ENCODE measurements at places on chromosomes 11 and 22.

GRCh38 chr22:47355776-47356510, 593.5 kb downstream of the TBC1D22A start:
- no peak for DNase-seq

GRCh38 chr11:69644962-69645675, 4.2 kb downstream of the CCND1 start:
- DNase-seq, result no peak

DNA sequence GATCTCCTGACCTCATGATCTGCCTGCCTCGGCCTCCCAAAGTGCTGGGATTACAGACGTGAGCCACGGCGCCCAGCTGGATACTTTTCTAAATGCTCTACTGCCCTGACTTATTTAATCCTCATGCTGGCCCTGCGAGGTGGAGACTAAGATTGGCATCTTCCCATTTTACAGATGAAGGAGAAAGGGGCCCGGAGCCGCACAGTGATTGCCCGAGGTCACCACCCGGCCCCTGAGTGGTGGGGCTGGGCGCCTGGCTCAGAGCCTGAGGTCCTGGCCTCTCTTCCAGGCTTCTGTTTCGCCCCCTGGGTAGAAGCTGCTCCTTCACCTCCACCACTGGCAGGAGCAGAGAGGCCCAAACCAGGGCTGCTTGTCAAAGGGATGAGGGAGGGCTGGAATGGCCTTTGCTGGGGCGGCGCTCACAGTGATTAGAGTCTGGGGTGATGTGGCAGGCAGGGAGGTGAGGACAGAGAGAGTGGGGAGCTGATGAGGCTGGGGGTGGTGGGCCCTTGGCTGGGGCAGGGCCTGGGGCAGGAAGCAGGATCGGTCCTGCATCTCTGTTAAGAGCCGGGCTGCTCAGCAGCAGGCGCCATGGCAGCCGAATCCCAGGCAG, 15.4 kb upstream of the MPPED1 start:
- DNase-seq, result no peak

DNA sequence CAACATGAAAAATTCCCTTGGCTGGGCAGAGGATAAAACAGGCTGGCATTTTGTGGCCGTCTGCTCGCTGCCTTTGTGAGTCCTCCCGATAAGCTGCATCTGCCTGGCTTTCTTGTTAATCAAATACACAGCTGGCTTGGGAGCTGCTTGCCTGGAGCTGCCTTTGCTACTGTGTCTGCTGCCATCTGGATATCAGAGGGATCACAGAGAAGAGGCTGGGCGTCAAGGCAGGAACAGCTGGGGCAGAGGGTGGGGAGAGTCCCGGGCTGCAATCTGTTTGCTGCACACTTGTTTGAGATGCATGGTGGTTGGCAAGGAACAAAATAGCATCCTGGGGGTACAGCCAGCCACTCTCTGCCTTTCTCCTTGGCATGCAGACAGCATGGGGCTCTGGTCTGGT, 36.0 kb downstream of the COMMD9 start:
- DNase-seq, result peak; percentile 89

DNA sequence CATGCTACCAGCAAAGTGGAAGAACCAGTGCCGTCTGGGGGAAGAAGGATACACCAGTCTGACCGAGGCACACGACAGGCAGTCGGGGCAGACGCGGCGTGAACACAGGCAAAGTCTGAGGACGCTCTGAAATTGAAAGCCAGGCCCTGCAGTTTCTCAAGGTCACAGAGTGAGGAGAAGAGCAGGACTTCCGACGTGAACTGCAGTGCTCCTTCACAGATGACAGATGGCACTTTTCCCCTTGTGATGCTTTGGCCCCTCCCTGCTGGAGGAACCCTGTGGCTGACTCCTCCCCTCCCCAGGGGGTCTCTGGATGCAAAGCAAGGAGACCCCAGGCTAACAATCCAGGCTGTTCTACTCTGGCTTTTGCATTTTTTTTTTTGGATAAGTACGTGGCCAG, 19.6 kb upstream of the JAM3 start:
- peak; percentile 27 for DNase-seq

- DNase-seq, result no peak
These were observed 54.0 kb downstream of the PLEKHA7 start for GRCh38 chr11:16960250-16960649.

DNA sequence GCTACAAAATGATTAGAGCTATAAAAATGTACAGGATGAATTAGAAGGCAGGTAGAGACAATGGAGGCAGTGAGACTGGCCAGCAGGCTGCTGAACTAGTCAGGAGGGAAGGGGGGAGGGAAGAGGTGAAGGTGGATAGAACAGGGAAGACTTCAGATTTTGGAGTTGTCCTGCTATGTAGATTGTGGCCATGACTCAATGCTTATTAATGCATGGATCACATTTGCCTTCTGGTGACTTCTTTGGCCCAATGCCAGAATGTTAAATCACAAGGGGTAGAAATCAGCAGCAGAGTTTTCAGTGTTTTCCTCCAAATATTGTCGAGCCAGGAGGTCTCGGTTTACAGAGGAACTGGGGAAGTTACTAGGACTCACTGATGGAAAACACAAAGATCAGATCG, 346.6 kb downstream of the AASDHPPT start:
- DNase-seq, result no peak

GRCh38 chr11:68997124-68997994, 15.7 kb downstream of the MRGPRF start:
- DNase-seq, result no peak

GRCh38 chr11:118663902-118664301, 15.5 kb downstream of the TREH start:
- DNase-seq, result no peak

DNA sequence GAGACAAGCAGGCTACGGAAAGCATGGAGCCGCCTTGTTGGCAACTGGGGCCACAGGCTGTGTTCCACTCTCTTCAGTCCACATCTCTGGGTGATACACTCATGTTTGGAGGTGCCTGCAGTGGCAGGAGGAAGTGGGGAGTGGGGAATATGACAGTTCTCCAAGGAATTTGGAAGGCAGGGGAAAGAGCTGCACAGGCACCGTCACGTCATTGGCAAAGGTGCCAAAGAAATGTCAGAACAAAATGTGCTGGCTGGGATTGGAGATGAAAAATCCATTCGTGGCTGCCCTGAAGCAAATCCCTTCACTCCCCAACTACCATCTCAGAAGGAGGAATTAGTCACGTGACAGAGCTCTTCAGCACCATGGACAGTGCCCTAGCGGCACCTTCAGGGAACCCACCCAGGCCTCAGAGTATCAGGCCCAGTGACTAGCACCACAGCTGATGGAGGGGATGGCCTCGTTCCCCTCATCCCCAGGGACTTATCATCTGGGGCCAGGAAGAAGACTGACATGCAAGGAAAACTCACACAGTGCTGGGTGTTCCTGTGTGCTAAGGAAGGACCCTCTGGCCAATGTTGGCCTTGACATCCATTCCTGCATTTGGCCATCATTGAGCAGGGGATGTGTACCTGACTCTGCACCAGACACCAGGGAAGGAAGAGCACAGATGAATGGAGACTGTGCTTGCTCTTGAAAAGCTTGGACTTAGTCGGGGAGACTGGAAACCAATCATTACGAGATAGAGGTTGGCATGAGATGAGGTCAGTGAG, 48.5 kb upstream of the PRDM11 start:
- DNase-seq, result no peak

DNA sequence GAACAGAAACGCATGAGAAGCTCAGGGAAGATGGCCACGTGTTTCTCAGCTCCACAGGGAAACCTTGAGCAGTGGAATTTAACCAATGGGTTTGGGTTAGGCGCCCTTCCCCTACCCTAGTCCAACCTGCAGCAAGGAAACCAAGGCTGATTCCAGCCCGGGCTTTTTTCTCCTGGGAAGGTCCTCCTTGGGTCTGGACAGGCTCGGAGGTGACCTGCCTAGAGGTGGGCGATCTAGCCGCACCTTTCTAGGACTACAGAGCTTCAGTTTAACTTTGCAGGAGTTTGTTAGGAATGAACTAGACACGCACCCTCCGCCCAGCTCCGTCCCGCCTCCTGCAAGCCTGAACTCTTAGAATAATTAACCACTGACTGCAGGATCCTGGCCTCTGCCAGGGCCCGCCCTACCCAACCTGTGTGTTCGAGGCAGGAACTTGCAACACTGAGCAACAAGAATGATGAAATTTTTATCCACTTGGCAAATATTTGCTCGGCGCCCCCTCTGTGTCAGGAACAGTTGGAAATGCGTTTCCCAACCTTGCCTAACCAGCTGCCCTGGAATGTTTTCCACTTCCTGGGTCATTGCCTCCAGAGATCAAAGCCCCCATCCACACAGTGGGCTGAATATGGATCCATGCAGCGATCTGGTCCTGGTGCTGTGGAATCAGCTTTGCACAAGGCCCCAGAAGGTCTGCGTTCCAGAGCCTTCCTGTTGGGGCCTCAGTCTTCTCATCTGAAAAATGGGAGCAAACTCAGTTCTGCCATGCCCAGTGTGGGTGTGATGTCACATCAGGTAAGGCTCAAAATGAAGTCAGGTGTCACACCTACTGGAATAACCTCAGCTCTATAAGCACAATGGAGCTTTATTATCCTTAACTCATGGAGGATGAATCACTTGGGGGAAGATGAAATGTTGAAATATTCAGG, 13.3 kb downstream of the MPST start:
- DNase-seq, result no peak

GRCh38 chr22:50581031-50581949, 1.4 kb downstream of the CHKB start:
- DNase-seq, result no peak

GRCh38 chr11:63745304-63746170, 23.0 kb downstream of the ZFTA start:
- DNase-seq, result no peak

- no peak for DNase-seq
These were observed 99.4 kb upstream of the ZC3H12C start for GRCh38 chr11:109993786-109994185.

GRCh38 chr11:10942620-10943019, 84.8 kb upstream of the ZBED5 start:
- DNase-seq, result no peak

GRCh38 chr11:61164606-61165424, 3.6 kb upstream of the VPS37C start:
- DNase-seq, result no peak

DNA sequence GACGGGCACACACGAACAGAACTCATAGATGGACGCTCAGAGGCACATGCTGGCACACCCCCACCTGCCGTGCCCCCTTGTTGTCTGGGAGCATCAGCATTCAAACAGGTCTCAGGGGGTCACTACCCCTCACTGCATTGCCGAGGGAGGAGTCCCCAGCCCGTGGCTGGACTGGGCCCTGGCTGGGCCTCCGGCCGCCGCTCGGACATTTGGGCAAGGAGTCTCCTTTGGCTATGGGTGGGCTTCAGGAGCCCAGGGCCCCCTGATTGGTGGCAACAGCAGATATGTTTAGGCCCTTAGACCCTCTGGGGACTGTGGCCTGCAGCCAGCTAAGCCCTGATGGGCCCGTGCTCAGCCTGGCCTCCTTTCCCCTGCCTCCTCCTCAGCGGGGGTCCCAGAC, 41.9 kb downstream of the FLRT1 start:
- no peak for DNase-seq

- DNase-seq, result no peak
These were observed 201.8 kb upstream of the E2F8 start for GRCh38 chr11:19442554-19442910.

DNA sequence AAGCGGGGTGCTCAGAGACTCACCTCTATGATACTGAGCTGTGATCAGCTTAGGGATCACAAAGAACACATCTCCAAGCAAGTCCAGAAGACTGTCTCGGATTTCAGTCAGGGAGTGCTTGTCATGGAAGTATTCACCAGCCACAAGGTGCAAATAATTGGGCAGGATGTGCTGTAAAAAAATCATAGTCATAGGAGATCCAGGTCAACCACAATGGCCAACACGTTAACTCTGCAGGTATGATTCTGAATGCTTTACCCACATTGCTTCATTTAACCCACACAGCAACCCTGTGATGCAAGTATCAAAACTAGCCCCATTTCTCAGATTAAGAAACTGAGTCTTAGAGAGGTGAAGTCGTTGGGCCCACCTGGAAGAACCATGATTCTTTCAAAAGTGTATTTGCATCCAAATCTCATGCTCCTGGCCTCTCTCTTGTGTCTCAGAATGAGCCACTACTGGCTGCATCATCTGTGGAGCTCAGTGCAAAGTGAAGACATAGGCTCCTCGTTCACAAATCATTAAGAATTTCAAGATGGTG, 179.3 kb downstream of the BCR start:
- DNase-seq, result no peak

DNA sequence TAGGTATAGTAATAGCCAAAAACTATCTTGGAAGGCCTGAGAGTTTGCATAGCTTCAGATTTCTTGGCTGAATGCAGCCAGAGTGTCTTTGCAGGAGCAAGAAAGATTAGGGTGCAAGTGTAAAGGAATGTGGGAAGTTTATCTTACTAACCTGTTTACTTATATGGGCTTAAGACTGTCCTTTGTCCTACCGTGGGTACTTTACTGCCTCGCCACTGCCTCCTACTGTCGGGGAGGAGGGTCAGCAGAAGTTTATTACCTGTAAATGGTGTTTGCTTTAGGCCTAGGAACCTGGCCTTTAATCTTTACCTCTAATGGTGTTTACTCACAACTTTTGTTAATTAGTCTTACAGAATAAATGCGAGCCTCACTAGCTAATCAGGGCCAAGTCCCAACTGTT, 633.8 kb downstream of the DLG2 start:
- no peak for DNase-seq

DNA sequence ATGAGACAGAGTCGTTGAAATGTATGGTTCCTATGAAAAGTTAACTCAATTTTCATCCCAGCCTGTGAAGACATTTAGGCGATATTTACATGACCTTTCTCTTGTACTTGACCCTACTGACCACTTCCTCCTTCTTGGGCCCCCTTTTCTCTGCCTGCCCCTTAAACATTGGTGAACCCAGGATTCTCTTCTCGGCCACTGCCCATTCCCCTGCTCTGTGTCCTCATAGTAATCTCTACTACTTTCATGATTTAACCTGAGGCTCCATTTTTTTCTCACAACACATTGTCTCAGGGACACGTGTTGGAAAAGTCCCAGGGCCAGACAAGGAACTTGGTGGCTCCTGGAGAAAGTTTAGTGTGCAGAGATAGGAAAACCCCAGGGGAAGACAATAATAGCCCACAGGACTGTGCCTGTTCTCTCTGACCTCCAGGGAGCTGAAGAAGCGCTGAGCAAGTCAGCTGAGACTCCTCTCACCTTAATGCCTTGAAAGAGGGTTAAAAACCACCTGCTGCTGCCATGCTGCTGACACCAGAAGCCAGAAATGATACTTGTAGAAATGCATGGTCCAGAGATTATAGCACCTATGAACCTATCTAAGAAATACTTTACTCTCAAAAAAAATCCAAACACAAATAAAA, 42.5 kb upstream of the SPATA19 start:
- no peak for DNase-seq
